ENCODE measurements at places on chromosomes 7 and 10.

GRCh38 chr7:7122701-7123281 is 59.6 kb upstream of the C1GALT1 start:
- no peak for DNase-seq

GRCh38 chr10:102657984-102658724 is 13.9 kb downstream of the TRIM8 start:
- no peak for DNase-seq

GRCh38 chr7:42345478-42346299 is 108.7 kb upstream of the GLI3 start:
- DNase-seq = no peak

GRCh38 chr7:112495810-112496462 is 15.1 kb downstream of the LSMEM1 start:
- DNase-seq = no peak

DNA sequence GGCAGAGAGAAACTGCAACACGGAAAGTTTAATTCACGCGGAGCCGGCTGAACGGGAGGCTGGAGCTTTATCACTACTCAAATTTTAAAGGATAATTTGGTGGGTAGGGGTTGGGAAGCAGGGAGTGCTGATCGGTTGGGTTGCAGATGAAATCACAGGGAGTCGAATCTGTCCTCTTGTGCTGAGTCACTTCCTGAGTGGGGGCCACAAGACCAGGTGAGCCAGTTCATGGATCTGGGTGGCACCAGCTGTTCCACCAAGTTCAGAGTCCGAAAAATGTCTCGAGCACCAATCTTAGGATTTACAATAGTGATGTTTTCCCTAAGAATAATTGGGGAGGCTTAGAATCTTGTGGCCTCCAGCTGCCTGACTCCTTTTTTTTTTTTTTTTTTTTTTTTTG is 3.6 kb upstream of the PRAP1 start:
- DNase-seq = no peak

- no peak for DNase-seq
Measured at GRCh38 chr7:127891854-127892438, 139.3 kb downstream of the LRRC4 start.

DNA sequence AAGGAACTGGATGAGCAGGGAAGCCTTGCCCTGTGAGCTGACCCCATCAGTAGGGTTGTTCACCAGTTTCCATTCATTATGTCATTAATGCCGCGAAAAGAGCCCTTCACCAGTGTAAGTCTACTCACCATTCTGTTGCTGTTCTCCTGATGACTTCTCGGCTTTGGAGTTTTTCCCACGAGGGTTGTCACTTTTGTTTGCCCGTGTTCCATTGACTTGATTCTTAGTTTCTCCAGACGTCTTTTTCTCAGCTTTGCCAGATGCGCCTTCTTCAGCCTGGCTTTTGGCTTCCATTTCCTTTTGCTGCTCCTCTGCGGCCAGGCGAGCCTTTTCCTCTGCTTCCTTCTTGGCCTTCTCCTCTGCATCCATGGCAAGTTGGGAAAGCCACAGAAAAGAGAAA is 128.8 kb downstream of the PPP1R17 start:
- no peak for DNase-seq

DNA sequence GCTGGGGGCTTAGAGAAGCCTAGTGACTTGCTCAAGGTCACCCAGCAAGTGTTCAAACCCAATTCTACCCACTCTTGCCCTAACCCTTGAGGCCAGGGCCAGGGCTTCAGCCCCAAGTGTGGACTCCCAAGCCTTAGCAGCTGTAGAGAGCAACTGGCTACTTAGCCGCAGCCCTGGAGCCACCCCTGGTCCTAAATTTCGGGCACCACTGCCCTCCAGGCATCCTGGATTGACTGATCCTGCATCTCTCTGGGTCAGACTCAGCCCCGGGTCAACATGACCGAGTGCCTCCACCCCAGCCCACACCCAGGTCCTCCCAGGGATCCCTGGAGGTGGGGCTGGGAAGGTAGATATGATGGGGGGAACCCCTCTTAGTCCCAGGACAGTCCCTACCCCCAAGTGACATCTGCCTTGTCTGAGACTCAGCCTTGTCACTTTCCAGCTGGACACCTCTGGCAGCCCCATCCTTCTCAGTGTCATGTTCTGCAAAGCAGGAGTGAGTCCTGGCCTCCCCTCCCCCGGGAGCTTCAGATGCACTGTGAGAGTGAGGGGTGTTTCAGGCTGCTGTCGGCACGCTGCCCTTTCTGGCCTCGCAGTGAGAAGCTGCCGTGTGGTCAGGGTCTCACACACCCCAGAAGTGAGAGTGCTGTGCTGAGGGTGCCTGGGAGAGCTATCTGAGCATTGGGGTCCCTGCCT is 89.8 kb downstream of the ZMIZ1 start:
- DNase-seq = no peak

GRCh38 chr10:13913897-13914296 is 327.1 kb downstream of the PRPF18 start:
- no peak for DNase-seq

DNA sequence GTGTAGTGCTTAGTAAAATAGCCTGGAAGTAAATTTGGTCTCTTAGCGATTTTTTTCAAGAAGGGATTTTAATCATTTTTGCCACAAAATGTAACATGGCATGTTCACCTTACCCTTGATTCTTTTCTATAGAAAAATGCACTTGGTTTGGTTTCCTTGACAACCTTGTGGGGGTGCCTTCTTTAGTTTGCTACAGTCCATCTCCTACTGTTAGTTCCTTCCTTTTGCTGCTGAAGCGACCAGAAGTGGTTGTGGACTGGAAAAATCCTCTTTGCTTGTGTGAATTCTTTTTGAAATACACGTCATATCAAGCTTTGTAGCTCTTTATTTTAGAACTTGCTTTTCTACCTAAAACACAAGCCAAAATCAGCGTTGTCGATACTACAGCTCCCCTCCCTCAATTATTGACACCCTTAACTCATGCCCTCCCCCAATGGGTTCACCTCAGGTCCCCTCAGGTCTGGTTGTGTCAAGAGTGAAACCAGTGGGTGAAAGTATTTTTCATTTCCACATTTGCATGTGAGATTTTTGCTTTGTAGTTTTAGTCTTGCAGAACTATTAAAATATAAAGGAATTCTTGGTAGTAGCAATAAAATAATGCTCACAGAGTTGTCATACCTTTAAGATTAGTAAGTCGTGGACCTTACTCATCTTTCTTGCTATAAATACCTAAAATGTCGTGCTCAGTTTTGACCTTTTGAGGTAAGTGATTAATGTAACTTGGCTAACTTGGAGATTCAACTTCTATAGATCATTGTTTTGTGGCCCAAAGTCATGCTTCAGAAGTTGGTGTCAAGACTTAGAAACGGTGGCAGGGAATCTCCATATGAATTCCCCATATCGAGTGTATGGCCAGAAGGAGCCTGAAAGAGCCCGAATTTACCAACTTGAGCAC is 1.5 kb downstream of the ACTR3B start:
- DNase-seq = no peak

DNA sequence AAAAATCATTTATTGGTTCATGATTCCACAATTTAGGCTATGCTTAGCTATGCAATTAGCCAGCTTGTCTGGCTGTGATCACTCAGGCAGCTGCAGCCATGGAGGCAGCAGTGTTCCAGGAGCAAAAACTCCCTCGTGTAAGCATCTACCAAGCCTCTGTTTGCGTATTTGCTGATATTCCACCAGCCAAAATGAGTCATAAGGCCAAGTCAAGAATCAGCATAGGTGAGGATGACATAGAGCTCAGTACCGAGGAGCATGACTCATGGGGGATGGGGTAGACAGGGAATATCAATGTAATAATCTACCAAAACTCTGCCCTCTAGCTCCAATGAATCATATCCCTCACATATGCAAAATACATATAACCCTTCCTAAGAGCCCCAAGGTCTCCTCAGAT is 63.3 kb downstream of the IMMP2L start:
- no peak for DNase-seq

GRCh38 chr10:18497806-18498369 is 153.5 kb downstream of the NSUN6 start:
- no peak for DNase-seq

DNA sequence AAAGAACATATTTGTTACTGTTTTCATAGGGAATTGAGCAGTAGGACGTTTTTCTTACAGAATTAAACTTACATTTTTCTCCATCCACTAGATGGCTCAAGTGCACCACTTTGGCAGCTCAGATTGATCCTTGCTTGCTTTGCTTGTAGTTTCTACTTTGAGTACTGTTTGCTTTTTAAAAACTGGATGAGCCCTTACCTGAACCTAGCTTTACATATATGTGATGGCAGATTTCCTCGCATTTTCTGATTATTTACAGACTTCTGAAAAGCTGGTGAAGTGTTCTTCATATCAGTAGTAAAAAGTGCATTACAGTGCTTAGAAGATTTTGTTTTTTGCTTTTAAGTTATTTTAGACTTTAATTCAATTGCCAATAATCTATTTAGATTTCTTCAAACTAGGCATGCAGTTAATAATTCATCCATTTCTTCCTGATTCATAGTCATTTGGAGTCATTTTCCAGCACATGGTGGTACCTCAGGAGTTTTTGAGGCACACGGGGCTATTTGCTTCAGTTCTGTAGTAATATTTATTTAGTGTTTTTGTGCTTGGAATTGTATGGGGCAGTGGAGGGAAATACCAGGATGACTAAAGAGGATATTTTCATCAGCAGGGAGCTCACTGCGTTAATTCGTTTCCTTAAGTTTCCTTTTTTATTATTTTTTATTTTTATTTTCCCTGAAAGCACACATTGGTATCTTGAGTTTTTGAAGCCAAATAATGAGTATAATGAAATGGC is 57.3 kb downstream of the MAPK8 start:
- no peak for DNase-seq

DNA sequence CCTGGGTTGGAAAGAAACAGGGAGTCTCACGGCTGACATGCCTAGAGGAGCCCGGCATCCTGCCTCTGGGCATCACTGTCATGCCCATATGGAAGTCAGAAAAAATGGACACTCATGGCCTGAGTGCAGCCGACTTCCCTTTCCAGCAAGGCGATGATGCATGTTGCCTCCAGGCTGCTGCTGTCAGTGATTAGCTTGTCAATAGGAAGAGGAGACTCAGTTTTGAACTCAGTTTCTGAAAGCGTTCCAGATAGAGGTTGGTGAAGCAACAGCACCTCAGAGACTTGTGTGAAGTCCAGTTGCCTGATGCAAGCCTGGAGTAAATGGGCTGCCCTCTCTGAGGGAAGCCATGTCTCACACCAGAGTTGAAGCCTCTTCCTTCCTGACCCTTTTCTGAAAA is 148.4 kb downstream of the TPST1 start:
- no peak for DNase-seq

DNA sequence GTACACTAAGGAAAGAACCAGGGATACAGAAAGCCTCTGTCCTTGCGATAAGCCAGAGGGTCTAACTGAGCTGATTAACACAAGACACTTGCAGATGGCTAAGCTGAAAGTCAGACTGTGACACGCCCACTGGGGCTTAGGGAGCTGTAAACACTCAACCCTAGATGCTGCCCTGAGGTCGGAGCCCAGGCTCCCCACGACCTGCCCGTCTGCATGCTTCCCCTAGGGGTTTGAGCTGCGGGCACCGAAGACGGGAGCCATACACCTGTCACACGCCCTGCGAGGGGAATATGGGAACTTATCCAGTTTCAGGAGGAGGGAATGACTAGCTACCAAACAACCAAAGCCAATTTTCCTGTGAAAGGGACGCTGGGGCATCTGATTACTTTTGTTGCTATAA is 96.0 kb downstream of the HTR5A start:
- no peak for DNase-seq

- DNase-seq = no peak
Measured at GRCh38 chr10:15518250-15518649, 147.2 kb upstream of the FAM171A1 start.

DNA sequence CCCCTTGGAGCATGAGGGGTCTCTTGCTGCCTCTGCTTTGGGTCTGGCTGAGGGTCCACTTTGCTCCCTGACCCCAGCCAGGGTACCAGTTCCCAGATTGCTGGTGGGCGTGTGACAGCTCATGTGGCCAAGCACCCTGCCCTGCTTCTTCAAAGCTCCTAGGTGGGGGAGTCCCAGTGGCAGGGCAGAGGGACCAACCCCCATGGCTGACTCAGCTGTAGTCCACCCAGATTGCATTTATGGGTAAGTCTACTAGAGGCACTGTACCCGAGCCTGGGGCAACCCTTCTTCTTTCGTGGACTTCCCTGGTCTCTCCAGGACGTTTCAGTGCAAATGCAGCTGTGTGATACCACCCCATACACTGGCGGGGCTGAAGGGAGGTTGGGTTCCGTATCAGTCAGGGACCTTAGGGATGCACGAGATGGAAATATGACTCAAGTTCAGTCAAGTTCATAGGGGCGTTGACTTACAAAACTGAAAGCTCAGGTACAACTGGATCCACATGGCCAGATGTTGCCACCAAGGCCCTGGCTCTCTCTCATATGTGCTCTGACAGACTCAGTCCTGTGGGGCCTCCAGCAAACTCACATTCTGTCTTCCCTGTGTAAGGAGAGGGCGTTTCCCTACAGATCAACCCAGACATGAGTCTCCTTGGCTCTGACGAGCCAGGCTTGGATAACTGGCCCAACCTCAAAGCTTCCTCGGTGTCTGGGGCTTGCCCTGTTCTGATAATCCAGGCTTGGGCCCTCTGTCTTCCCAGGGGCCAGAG is 13.6 kb downstream of the PTPRE start:
- DNase-seq = no peak
